Stromal cell of bone marrow (primary cell): ENCODE measurements at places on chromosomes 2 and 18.
A peak's percentile ranks its signal among the peaks of the same experiment; 100 is the strongest.

DNA sequence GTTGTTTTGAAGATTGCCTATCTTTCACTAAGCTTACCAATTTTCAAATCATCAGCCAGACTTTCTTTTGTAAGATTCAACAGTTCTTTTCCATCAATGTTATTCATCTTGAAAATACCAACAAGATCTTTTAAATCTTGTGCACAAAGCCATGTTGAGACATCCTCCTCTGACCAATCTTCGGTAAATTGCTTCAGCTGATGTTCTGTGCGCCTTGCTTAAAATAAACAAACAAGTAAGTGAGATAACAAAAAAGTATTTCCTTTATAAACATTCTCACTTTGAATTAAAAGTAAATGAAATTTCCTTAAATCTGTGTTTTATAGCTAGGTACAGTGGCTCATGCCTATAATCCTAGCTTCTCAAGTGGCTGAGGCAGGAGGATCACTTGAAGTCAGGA is 30.3 kb downstream of the WDSUB1 start:
- DNase-seq = no peak

DNA sequence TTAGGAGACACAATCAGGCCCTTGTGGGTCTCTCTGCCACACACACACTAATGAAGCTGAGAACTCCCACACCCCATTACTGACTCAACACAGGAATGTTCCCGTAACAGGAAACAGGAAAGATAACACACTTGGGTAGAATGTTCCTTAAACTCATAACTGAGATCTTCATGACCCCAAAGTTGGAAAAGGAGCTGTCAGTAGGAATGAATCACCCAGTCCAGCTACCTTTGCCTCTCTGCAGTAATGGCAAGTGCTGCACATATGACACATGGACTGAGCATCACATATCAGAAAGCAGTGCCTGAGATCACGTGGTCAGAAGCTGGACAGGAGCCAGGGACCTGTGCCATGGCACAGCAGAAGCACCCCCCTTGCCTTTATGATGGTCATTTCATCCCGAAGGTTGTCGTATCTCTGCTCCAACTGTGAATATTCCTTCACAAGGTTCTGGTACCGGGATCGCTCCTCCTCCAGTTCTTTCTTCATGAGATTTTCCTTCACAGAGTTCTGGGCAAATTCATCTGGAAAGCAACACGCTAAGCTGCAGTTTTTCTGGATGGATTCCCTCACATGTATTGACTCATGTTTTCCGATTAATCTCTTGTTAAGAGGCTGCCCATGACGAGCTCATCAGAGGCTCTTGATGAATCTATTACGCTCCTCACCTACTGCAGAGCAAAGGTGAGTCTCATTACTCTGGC is 65.4 kb upstream of the ACAA2 start:
- DNase-seq = no peak

DNA sequence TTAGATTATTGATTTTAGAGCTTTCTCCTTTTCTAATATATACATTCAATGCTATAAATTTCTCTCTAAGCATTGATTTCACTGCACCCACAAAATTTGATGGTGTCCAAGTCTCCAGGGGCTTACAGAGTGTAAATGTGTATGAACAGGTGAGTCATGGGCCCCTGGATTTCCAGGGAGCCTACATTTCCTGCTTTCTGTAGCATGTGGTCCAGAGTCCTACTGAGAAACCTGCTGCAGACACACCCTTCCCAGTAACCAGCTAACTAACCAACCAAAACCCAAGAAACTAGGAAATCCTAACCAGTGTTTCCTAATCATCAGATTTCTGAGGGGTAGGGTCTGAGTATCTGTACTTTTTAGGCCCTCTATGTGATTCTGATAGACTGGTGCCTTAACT is 39.5 kb upstream of the TANC1 start:
- DNase-seq = no peak

GRCh38 chr18:6221602-6222014 is 193.1 kb downstream of the L3MBTL4 start:
- DNase-seq = no peak

DNA sequence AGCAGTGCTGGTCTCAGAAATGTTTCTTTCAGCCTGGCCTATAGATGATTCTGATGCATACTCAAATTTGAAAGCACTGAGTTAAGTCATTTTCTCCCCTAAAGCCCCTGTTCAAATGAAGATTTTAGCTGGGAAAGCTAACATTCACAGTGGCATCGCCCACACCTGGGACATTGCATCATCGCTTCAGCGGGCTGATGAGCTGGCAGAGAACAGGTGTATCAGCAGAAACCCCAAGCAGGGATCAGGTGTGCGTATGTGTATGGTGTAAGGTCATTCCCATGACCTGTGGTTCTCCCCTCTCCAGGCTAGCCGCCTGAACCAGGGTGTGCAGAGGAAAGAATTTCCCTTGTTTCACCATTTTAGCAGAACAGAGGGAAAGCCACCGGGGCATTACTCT is 56.3 kb downstream of the EPAS1 start:
- DNase-seq = no peak

DNA sequence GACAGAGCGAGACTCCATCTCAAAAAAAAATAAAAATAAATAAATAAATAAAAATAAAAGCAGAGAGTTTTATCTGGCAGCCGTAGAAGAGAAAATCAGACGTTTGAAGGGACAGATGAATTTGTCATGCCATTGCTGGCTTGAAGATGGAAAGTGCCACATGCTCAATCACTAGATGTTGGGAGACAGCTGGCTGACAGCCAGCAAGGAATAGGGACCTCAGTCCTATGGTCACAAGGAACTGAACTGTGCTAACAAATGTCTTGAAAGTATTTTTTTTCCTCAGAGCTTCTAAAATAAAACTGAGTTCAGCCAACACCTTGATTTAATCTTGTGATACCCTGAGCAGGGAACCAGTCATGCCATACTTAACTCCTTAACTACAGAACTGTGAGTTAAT is 65.4 kb downstream of the DTNA start:
- no peak for DNase-seq

DNA sequence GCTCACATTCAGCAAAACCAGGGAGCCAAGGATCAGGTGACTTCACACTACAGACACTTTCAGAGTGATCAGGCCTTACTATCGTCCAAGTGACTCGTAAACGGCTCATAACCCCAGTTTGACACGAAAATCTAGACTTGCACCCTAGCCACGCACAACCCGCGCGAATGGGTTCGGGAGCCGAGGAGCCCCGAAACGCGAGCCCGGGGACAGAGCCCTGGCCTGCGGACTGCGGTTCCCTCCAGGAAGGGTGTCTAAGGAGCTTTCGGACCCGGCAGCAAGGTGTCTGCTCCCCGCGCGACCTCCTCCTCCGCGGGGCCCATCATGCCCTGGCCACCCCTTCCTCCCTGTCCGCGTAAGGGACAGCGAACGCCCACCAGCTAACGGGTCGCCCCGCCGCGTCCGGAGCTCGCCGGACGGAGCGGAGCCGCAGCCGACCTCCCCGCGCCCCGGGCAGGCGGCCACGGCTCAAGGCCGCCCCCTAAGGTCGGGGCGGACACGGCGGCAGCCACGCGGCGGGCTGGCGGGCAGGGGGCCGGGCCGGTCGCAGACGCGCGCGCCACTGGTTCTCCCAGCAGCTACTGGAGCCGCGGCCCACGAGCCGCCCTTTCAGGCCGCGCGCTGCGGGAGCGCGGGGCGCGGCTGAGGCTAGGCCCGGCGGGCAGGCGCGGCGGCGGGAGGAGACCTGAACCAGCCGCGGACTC is 575 bp downstream of the ATL2 start:
- DNase-seq = peak; percentile 38

DNA sequence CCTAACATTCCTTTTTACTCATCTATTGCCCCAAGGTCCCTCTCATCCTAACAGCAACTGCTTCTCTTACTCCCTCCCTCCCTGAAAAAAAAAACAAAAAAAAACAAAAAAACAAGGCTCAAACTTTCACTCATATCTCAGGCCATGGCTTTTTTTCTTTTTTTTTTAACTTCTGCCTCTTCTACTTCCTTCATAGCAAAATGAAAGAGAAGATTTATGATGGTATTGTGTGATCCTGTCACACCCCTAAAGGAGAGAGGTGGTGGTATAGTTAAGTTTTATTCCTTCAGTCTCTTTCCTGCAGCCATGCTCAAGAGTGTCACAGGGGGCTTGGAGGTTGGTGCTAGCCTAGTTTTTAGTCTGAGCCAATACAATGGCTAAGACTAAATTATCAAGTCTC is 21.5 kb upstream of the EPC2 start:
- DNase-seq = no peak

- peak; percentile 20 for DNase-seq
These were observed 907.6 kb downstream of the EPHA4 start for GRCh38 chr2:220664272-220665107.

- no peak for DNase-seq
These were observed 61.5 kb downstream of the FARP2 start for GRCh38 chr2:241417626-241418025.
